ENCODE measurements at places on chromosomes 6 and 20.

DNA sequence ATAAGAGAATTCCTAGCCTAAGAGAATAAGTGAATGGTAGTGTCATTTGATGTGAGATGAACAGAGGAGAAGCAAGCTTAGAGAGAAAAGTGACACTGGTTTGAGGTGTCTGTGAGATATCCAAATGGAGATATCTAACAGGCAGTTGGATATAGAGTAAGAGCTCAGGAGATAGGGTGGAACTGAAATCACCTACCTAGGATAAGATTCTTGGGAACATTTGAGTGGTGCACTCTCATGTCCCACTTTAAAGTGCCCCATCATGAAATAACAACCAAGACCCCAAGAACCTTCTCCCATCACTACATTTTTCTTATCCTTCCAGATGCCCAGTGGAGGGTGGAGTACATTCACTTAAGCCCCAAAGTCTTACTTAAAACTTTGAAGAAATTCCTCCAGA lies 109.0 kb upstream of the MAFB start:
- DNase-seq = no peak

GRCh38 chr6:97060254-97060653 lies 135.7 kb downstream of the KLHL32 start:
- DNase-seq = no peak

- DNase-seq = no peak
Measured at GRCh38 chr6:43884652-43885022, 114.6 kb downstream of the VEGFA start.

GRCh38 chr6:98832284-98833056 lies 1.9 kb upstream of the POU3F2 start:
- no peak for DNase-seq

GRCh38 chr6:33312361-33313104 lies 1.3 kb downstream of the TAPBP start:
- no peak for DNase-seq

DNA sequence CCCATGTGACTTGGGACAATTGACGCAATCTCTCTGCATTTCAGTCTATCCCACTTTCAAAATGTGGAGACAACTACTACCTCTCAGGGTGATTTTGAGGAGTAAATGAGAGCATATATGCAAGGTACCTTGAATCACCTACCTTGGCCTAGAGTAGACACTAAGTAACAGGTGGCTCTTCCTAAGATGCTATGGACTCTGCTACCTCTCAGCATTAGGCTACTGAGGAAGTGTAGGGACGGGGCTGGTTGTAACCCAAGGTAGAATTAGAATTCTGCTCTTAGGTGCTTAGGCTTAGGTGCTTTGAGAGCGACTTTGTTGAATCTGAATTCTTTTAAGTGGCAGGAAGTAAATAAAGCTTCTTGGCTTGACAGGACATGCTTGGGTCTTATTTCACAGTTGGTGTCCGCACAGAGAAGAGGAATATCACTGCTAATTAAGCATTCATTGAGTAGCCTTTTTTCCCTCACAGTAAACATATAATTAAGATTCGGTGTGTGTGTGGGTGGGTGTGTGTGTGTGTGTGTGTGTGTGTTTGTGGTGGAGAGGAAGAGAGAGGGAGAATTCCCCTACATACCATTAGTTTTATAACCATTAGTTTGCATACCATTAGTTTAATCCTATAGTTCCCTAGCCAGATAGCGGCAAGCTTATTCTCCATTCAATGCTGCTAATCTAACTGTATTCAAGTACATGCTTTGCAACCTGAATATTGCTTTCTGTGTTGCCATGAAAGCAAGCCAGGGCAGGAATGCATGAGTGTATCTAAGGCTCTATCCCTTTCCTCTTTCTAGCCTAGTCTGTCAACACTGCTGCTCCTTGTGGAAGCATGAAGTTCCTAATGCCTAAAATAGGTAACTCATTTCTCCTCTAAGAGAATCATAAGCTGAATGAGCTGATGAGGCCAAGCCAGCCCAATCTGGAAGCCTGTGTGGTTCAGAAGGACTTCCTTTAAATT lies 112.5 kb downstream of the IPCEF1 start:
- no peak for DNase-seq

- peak; percentile 91 for DNase-seq
Measured at GRCh38 chr6:159044899-159045727, at the start of gene TAGAP. TAGAP (minus strand) TSS chr6:159044991; CDS start chr6:159044146, 845 bp downstream.

- DNase-seq = no peak
Measured at GRCh38 chr6:48511378-48511777, 400.4 kb upstream of the PTCHD4 start.
